ENCODE measurements at places on chromosomes 6 and 20. TPM values are rescaled to one million over a fixed set of nuclear protein-coding genes. Genes with fewer than 3 reads are reported as not detected.
A peak's percentile ranks its signal among the peaks of the same experiment; 100 is the strongest.

Gene MRAP2
- total RNA-seq, result 7.3 TPM

- peak overlapping the region; percentile 79 for H3K27ac ChIP-seq
- H3K4me1 ChIP-seq, result peaks cover 14% of the 10 kb centered on the region
- H3K36me3 ChIP-seq, result no peaks in the 10 kb centered on the region
- H3K27me3 ChIP-seq, result no peaks in the 10 kb centered on the region
- no peak for DNase-seq
Measured at GRCh38 chr20:1392443-1392692, 486 bp downstream of the FKBP1A start.

Gene MATN4
- 0.47 TPM for total RNA-seq

- no peak for DNase-seq
- H3K4me3 ChIP-seq, result no peak overlapping the region
- H3K27me3 ChIP-seq, result no peaks in the 10 kb centered on the region
- no peaks in the 10 kb centered on the region for H3K4me1 ChIP-seq
Measured at GRCh38 chr20:58023346-58023745, 205.1 kb downstream of the ANKRD60 start.

GRCh38 chr20:50286609-50287008 is 96.0 kb downstream of the CEBPB start:
- no peaks in the 10 kb centered on the region for H3K27me3 ChIP-seq
- H3K4me3 ChIP-seq, result no peak overlapping the region
- no peaks in the 10 kb centered on the region for H3K36me3 ChIP-seq
- peak overlapping the region; percentile 56 for H3K27ac ChIP-seq
- DNase-seq, result no peak

Gene TRIM31
- total RNA-seq, result 44.4 TPM
